ENCODE measurements at places on chromosomes 5 and 9. TPM values are rescaled to one million over a fixed set of nuclear protein-coding genes. Genes with fewer than 3 reads are reported as not detected.

- DNase-seq = peak; percentile 24
Measured at GRCh38 chr5:172005708-172006320, 624 bp downstream of the FBXW11 start.

DNA sequence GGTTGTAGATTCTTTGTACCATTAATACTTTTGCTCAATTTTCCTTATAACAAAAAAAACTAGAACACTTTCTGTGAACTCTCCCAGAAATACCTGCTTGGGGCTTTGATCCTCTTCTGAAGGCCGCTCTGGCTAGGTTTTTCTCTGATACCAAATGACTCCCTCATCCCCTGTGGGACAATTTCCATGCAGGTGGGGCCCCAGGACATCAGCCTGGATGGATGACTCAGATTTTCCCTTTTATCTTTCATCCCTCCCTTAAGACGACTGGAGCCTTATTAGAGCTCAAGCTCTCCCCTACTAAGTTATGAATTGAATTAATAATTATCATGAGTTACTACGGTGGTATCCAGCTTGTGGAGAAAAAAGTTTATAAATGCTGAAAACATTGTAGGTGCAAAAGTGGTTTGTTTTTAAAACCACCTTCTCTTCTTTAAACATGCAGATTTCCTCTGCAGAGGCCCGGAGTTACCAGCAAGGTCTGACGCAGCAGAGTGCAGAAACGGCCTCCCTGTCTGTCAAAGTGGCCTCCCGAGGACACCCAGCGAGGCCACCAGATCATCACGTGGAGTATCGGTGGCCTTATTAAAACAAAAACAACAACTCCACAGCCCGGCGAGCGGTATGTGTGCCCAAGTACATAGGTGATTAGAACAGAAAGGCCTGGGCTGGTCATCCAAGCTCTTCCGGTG, 50.8 kb upstream of the IRX4 start:
- no peak for DNase-seq

The LEAP2 gene
- 2.3 TPM for total RNA-seq

DNA sequence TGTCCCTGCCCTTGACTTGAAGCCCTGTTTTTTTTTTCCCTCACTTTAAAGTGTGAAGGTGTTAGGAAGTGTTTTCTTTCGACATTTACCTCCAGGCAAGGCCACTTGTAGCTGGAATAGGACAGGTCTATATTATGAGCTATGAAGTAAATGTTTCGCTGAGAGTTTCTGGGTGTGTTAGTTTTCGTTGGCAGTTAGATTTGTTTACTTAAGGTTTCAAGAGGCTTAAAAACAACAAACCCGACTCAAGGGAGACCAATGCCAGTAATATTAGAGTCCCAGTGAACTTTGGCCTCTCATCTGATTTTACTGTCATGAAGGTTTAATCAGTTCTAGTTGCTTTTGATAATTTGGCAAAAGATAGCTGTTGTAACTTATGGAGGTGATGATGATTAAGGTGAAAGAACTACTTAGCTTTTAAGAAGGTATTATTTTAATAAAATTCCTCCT, 25.2 kb downstream of the OCLN start:
- DNase-seq = no peak

DNA sequence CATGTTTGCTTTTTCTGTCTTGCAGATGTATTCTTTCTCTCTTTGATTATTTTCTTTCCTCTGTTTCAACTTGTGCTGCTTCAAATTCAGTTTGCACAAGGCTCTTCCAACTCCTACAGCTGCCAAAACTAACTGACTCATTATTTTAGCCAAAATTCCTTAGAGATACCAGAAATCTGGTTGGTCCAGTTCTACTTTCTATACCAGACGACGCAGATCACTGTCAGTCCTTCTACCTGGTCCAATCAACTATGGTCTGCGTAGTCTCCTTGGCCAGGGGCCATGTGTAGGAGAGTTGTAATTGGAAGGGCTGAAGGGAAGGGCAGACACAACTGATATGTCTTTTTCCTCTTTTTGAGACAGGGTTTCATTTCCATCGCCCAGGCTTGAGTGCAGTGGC, 51.9 kb upstream of the JAK2 start:
- DNase-seq = no peak

The ADAMTS12 gene
- 17.5 TPM for total RNA-seq

- no peak for DNase-seq
Measured at GRCh38 chr9:90446200-90446948, 196.2 kb downstream of the DIRAS2 start.

DNA sequence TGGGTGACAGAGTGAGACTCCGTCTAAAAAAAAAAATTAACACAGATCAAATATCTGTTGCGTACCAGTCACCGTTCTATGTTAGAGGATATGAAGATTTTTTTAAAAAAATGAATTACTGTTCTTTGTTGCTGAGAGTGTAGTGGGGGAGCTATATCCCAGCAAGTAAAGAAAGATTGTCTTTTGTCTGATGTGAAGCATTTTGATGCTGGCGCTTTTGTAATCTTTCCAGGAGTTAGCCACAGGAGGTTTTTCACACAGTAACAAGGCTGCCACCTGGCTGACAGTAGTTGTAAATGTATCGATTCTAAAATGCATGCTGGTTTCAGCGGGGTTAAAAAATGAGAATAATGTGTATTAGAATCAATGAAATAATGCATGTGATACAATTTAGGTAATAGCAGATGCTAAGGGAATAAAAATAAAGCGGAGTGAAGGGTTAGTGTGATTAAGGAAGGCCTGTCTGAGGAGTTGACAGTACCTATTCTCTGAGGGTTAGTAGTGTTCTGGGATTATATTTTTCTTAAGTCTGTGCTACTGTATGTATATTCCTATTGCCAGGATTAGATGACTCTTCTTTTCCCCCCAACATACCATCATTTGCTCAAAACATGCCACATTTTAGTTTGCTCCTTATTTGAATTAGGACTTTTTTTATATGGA, 3.4 kb downstream of the LMNB1 start:
- DNase-seq = no peak

DNA sequence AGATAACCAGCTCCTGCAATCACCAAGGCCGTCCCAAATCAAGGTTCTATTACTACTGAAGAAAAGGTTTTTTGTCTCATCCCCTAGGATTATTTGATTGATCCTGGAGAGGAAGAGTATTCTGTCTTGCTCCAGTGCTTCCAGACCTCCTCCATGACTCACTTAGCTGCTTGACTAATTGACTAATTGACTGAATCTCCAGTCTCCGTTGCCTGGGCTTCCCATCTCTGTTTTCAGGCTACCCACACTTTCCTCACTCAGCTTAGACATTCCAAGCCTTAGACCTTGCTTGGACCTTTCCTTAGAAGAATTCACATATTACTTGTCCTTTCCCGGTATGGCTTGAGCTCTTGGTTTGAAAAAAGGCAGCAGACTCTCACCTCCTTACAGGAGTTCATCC, 60.6 kb downstream of the FRMD3 start:
- no peak for DNase-seq

The BAAT gene
- not detected for total RNA-seq

- DNase-seq = no peak
Measured at GRCh38 chr9:82271106-82271561, 282.6 kb downstream of the SPATA31D1 start.

The PRRX2 gene
- 3.9 TPM for total RNA-seq

The KIF4B gene
- total RNA-seq = not detected

The PLPPR1 gene
- not detected for total RNA-seq

The FTMT gene
- not detected for total RNA-seq

The SLC36A3 gene
- total RNA-seq = not detected
